ENCODE measurements at places on chromosomes 4 and X.

GRCh38 chr4:95465010-95465409 lies 83.8 kb downstream of the UNC5C start:
- DNase-seq, result no peak

DNA sequence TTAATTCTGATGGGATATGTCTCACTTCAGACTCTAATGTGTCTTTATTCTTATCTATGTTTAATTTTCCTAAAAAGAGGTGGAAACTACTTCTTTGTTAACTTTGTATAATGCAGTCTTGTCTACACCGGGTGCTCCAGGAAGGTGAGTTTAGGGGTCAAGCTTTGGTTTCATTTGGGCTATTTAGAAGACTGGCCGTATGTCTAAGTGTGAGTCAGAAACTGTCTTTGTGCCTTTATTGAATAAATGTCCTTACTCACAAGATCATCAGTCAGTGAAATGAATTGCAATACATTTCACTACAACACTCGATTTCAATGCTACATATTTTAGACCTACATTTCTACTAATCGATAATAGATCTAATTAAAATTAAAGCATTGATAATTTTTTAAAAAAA lies 56.2 kb downstream of the PROM1 start:
- DNase-seq, result no peak

- DNase-seq, result peak; percentile 9
Measured at GRCh38 chrX:148049441-148049840, 68.3 kb downstream of the FMR1NB start.

DNA sequence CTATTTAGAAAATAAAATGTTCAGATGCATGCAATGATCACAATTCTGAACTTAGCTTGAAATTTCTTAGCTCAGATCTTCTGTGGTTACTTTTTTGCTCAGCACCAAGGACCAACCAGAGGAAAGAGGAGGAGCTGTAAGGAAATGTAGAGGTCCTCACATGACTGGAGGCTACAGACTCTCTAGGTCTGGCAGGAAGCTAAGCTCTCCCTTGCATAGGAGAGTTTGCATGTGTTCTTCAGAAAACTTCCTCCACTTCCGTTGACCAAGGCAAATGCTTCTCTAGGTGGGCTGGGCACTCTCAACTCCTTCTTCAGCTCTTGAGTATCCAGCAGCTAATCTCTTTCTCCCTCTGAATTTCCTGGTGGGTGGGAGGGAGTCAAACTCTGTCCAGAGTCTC lies 119.6 kb downstream of the BTC start:
- no peak for DNase-seq

DNA sequence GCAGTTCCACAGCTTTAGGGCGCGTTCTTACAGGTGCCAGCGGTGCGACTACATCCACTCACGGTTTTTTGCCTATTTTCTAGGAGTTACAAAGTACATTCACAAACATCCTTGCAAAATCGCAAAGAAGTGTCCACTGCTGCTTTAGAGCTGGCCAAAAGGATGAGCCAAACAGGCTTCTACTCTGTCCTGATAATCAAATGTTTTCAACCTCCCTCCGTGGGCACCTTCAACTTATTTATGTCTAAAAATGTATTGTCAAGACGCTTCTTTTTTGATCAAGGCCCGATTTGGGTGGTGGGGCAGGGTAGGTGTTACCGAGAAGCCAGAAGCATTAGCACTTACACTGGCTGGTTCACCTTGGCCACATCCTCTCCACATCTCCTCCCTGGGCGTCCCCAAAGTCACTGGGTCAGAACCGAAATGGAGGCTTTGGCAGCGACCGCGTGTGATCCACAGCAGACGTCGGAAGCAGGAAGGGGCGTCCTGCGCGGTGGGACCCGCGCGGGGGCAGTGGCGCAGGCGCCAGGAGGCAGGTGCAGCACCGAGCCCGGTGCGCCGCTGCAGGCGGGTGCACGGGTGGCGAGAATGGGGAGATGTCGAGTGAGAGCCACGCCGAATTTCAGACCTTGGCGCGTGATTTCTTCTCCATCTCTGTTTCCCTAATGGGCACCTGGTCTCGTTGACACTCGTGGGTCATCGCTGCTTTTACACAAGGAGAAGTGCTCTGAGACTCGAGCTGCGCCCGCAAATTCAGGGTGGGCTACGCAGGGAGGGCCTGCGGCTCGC lies 16.9 kb downstream of the NKX3-2 start:
- no peak for DNase-seq

- no peak for DNase-seq
Measured at GRCh38 chr4:38831653-38832052, 25.0 kb downstream of the TLR6 start.

DNA sequence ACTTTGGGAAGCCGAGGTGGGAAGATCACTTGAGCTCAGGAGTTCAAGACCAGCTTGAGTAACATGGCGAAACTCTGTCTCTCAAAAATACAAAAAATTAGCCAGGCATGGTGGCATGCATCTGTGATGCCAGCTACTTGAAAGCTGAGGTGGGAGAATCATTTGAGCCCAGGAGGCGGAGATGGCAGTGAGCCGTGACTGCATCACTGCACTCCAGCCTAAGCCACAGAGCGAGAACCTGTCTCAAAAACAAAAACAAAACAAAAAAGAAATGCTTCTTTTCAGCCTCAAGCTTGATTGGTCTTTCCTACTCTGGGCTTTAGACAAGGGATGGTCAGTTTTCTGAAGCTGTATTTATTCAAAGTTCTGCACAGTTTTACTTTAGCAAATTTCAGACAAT lies 15.8 kb upstream of the DHRSX start:
- no peak for DNase-seq

DNA sequence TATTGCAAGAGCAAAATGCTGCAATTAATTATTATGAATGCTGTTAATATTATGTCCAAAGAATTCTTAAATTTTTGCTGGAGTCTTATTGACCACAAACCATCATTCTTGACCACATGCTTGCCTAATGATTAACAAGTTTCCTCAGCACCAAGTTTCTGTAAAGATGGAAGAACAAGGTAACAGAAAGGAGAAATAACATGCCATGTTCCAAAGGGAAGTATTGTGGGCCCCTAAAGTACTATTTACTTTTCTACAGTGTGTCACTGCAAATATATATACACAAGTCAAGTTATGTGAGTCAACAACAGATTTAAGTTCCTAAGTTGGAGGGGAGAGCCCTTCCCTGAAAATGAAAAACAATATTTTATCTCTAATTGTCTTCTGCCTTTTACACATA lies 20.6 kb downstream of the FAM47E start:
- DNase-seq, result no peak

DNA sequence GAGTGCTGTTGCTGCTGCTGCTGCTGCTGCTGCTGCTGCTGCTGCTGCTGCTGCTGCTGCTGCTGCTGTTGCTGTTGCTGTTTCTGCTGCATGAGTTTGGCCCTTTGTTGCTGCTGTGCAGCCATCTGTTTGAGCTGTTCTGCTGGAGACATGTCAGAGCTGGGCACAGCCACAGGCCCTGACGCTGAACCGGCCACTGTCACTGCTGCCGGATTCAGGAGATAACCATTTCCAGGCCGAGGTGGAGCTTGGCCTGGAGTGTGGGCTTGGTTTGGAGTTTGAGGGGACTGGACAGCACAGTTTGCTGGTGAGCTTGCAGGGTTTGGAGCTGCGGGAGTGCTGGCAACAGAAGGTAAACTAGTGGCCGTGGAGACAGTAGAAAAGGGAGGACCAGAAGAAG lies 224.3 kb downstream of the MGST2 start:
- DNase-seq, result no peak

Measured in nephron progenitor cell (in vitro differentiated cells).